ENCODE measurements at places on chromosomes 12 and 14.

- DNase-seq, result no peak
Measured at GRCh38 chr12:93225094-93225493, 152.6 kb upstream of the NUDT4 start.

GRCh38 chr12:41424651-41425050, 236.5 kb downstream of the PDZRN4 start:
- DNase-seq, result no peak

DNA sequence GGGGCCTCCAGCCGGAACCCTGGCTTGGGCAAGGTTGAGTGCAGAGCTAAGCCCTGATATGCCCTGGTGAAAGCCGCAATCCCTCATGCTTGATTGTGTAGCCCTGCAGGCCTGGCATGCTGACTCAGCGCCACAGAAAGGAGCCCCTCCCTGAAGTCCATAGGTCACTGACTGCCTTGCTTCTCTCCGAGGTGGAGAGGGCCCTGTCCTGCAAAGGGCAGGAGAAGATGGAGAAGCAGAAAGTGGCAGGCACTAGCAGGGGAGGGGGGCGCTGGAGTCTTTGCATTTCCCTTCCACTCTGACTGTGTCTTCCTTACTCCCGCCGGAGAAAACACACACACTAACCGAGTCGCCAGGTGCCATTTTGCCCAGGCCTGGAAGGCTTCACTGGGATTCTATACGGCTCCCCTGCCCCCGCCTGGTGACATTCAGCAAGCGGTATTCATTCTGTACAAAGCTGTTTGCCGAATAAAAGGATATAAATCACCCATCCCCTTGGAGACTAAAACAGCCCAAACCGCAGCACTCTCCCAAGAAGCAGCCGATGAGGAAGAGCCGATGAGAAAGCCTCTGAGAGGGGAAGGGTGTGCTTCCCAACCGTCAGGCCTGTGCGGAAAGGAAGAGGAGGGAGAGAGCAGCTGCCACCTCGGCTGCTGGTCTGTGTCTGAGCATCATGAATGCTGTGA, 69.8 kb downstream of the SLC6A12 start:
- DNase-seq, result no peak

- no peak for DNase-seq
Measured at GRCh38 chr12:124617615-124618014, 50.2 kb upstream of the NCOR2 start.

GRCh38 chr14:89616852-89617341, 199.9 kb upstream of the FOXN3 start:
- peak; percentile 61 for DNase-seq

GRCh38 chr14:74613211-74613914, 1.3 kb upstream of the LTBP2 start:
- no peak for DNase-seq

GRCh38 chr12:109294286-109294796, 14.7 kb downstream of the FOXN4 start:
- DNase-seq, result no peak

GRCh38 chr14:79920180-79920692, 291.1 kb downstream of the DIO2 start:
- no peak for DNase-seq

Data from activated naive CD4-positive, alpha-beta T cell treated with anti-CD3 and anti-CD28 coated beads for 36 hours (primary cell).